ENCODE measurements at places on chromosomes 1 and 21. TPM values are rescaled to one million over a fixed set of nuclear protein-coding genes. Genes with fewer than 3 reads are reported as not detected.

- H3K36me3 ChIP-seq: no peaks in the 10 kb centered on the region
- no peaks in the 10 kb centered on the region for H3K4me1 ChIP-seq
- no peak overlapping the region for H3K27ac ChIP-seq
- H3K4me3 ChIP-seq: no peak overlapping the region
- no peak for DNase-seq
Observed at GRCh38 chr21:35635261-35635660, 425.1 kb downstream of the SETD4 start.

- no peaks in the 10 kb centered on the region for H3K4me1 ChIP-seq
- H3K27me3 ChIP-seq: no peaks in the 10 kb centered on the region
- peaks cover 3% of the 10 kb centered on the region for H3K36me3 ChIP-seq
- DNase-seq: no peak
- no peak overlapping the region for H3K27ac ChIP-seq
Observed at GRCh38 chr1:86987446-86987845, 73.0 kb downstream of the HS2ST1 start.

- H3K36me3 ChIP-seq: peaks cover 2% of the 10 kb centered on the region
- H3K27ac ChIP-seq: no peak overlapping the region
- H3K27me3 ChIP-seq: no peaks in the 10 kb centered on the region
- peaks cover 28% of the 10 kb centered on the region for H3K4me1 ChIP-seq
- DNase-seq: no peak
Observed at GRCh38 chr1:167280912-167281311, 60.2 kb downstream of the POU2F1 start.

The PLK3 gene
- total RNA-seq: 82.0 TPM

- DNase-seq: peak; percentile 68
- peaks cover 91% of the 10 kb centered on the region for H3K4me1 ChIP-seq
- peak overlapping the region; percentile 48 for H3K4me3 ChIP-seq
- no peaks in the 10 kb centered on the region for H3K27me3 ChIP-seq
- H3K36me3 ChIP-seq: peaks cover 16% of the 10 kb centered on the region
Observed at GRCh38 chr1:201016943-201017827, 6.3 kb downstream of the KIF21B start.

DNA sequence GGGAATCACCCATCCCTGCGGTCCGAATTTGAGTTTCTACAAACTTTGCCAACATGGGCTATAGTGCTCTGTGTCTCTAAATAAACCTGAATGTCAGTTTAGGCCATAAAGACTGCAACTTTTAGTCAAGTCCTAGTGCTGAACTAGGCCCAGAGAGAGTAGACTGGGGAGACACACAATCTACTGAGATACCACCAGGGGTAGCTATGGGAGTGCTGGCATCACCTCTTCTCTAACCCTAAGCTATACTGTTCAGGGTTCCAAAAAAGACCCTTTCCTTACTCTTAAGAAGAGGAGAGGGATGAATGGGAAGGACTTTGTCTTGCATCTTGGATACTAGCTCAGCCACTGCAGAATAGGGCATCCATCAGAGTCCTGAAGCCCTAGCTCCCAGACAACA, 866.7 kb upstream of the PRMT6 start:
- no peaks in the 10 kb centered on the region for H3K27me3 ChIP-seq
- no peak overlapping the region for H3K4me3 ChIP-seq
- DNase-seq: no peak
- H3K4me1 ChIP-seq: no peaks in the 10 kb centered on the region
- H3K36me3 ChIP-seq: no peaks in the 10 kb centered on the region

DNA sequence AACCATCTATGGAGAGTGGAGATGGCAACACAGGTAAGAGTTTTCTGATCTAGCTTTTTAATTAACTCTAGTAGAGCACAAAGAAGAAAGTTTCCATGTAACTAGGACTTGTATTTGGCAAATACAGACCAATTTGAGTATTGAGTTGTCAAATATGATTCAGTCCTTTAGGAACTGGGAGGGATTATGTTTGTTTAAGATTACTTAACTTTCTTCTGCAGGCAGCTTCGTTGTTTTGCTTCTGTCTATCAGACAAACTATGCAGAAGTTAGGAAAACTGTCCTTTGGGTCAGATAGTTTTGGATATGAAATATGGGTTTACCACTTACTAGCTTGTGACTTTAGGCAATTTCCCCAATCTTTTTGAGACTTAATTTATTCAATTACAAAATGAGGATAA, 111.8 kb downstream of the POU2F1 start:
- H3K4me3 ChIP-seq: peak overlapping the region; percentile 76
- H3K27ac ChIP-seq: peak overlapping the region; percentile 97
- peaks cover 65% of the 10 kb centered on the region for H3K4me1 ChIP-seq

DNA sequence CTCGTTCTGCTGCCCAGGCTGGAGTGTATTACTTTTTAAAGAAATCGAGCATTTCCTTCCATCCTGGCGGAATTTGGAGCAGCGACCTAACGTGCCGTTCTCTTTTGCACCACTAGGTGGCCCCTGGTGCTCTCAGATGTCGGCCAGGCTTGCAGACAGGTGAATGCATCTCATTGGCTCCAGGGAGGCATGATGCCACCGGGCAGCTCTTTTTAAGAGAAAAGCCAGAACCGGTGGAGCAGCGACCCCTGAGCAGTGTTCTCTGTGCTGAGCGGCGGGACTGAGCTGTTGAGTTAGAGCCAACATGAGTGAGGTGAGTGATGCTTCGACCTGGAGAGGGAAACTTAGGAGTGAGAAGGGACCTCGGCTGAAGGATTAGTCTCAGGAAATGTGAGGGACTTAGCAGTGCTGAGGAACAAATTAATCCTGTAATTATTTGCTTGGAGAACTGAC, at the start of gene PCP4:
Gene PCP4 (plus strand): TSS at position 241 of the 453 bp plus-strand sequence. CDS start 64 bp downstream, at position 305.
- no peak within 1 kb of the TSS for H3K4me3 ChIP-seq
- H3K27me3 ChIP-seq: no peaks in the 10 kb centered on the region
- no peaks in the 10 kb centered on the region for H3K36me3 ChIP-seq
- H3K4me1 ChIP-seq: no peaks in the 10 kb centered on the region
- H3K27ac ChIP-seq: no peak within 1 kb of the TSS

The TRAF3IP3 gene
- total RNA-seq: 166 TPM

GRCh38 chr1:54988975-54989374, 8.5 kb downstream of the TMEM61 start:
- H3K27ac ChIP-seq: no peak overlapping the region
- H3K36me3 ChIP-seq: no peaks in the 10 kb centered on the region
- peaks cover under 1% of the 10 kb centered on the region for H3K27me3 ChIP-seq

The SYT11 gene
- 3.3 TPM for total RNA-seq

GRCh38 chr1:110063781-110064180, 6.7 kb downstream of the ALX3 start:
- peaks cover 18% of the 10 kb centered on the region for H3K36me3 ChIP-seq
- H3K4me3 ChIP-seq: no peak overlapping the region
- peaks cover 19% of the 10 kb centered on the region for H3K27me3 ChIP-seq

DNA sequence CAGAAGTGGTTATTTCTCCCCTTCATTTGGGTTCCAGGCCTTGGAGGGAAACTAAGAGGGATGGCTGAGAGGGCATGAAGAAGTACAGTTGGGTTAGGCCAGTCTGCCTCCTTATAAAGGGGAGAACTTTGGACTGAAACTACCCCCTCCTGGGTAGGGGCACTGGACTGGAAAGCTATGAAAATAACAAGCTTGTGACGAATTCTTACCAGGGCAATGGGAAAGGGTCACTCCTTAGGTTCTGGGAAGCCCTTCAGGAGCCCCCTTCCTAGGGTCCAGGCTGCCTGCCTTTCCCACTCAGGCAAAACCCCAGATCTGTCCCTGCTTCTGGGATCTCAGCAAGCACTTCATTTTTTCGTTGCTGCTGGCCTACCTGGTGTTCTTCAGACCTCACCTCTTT, 9.8 kb upstream of the P3R3URF start:
- peaks cover 24% of the 10 kb centered on the region for H3K36me3 ChIP-seq
- H3K4me3 ChIP-seq: no peak overlapping the region
- no peak for DNase-seq
- peaks cover 9% of the 10 kb centered on the region for H3K4me1 ChIP-seq

DNA sequence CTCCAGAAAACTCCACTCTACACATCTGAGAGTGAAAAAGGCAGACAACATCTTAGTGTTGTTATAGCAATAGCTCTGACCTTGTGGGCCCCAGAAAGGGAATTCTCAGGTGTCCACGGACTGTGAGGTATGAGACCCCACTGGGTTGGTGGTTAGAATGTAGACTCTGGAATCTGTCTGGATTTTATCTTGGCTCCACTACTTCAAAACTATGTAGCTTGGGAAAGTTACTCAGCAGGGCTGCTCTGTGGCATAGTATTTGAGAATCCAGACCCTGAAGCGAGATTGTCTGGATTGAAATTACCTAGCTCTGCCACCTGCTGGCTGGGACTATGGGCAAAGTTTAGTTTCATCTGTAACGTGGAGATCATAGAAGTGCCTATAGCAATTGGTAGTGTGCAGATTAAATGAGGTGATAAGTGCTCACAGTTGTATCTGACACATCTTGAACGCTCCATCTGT, 25.8 kb downstream of the PRDM2 start:
- peaks cover 61% of the 10 kb centered on the region for H3K36me3 ChIP-seq
- H3K27ac ChIP-seq: peak overlapping the region; percentile 97
- no peak for DNase-seq
- no peaks in the 10 kb centered on the region for H3K27me3 ChIP-seq
- H3K4me1 ChIP-seq: peaks cover 88% of the 10 kb centered on the region
- peak overlapping the region; percentile 50 for H3K4me3 ChIP-seq

GRCh38 chr1:194071205-194071604, 884.8 kb upstream of the B3GALT2 start:
- no peaks in the 10 kb centered on the region for H3K36me3 ChIP-seq
- H3K4me1 ChIP-seq: no peaks in the 10 kb centered on the region
- H3K27ac ChIP-seq: no peak overlapping the region

- H3K4me3 ChIP-seq: no peak overlapping the region
- DNase-seq: no peak
- no peaks in the 10 kb centered on the region for H3K27me3 ChIP-seq
- H3K36me3 ChIP-seq: no peaks in the 10 kb centered on the region
- peaks cover 4% of the 10 kb centered on the region for H3K4me1 ChIP-seq
- H3K27ac ChIP-seq: no peak overlapping the region
Observed at GRCh38 chr1:169161496-169162194, 55.2 kb downstream of the ATP1B1 start.

DNA sequence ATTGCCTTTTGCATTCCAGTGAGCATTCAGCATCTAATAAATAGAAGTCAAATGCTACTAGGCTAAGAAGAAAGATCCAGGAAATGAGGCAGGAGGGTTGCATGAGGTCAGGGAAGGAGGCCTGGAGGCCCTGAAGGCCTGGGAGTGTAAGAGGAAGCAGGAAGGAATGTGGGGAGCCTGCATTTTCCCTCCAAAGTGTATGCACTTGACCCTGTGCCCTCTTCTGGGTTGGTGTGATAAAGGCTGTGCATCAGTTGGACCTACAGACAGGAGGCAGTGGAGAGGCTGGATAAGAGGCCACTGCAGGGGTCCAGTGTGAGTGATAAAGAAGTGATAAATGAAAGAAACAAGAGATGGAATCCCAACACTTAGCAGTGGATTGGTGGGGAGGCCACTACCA, 20.4 kb downstream of the KIAA1614 start:
- no peak for DNase-seq
- H3K4me3 ChIP-seq: no peak overlapping the region
- H3K27me3 ChIP-seq: no peaks in the 10 kb centered on the region
- H3K4me1 ChIP-seq: peaks cover 16% of the 10 kb centered on the region

The COL8A2 gene
- total RNA-seq: 0.24 TPM

GRCh38 chr1:6419804-6420453, at the start of gene HES2:
TSS of gene HES2 (minus strand) at chr1:6419919. CDS start at chr1:6419820, 99 bp downstream.
- H3K4me3 ChIP-seq: no peak within 1 kb of the TSS
- no peak within 1 kb of the TSS for H3K27ac ChIP-seq
- no peaks in the 10 kb centered on the region for H3K36me3 ChIP-seq
- peaks cover 12% of the 10 kb centered on the region for H3K4me1 ChIP-seq
- no peak for DNase-seq
- peaks cover 54% of the 10 kb centered on the region for H3K27me3 ChIP-seq

DNA sequence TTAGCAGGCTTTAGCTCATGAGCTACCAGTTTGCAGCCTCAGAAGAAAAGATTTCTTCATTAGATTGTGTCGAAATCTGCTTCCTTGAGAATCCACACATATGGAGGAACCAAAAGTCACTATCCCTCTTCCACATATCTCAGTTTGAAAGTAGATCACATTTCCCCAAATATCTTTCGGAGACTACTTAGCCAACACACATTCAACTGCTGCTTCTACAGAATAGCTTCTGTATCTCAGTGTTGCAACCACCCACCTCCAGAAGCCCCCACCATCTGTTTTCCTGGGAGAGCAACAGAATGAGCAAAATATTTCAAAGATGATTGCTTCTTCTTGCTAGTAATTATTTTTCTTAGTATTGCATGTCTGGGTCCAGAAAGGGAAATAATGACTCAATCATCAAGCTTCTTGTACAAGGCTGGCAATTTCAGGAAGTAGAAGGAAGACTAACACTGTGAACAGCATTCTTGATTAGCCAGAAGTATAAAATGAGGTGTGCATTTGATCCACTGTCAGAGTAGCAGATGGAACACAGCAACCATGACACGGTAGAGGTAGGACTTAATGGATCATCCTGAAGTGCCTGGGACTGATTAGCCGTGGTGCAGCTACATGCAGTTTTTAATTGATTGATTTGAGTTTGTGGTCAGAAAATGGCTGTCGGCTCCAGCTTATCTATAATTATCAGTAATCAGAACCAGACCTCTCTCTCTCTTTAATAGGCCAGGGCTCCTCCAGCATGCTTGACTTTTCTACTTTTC, 24.9 kb downstream of the ZC3H11B start:
- H3K27me3 ChIP-seq: peaks cover 11% of the 10 kb centered on the region
- no peak overlapping the region for H3K27ac ChIP-seq
- DNase-seq: no peak
- no peak overlapping the region for H3K4me3 ChIP-seq
- H3K36me3 ChIP-seq: no peaks in the 10 kb centered on the region

The TSSK3 gene
- total RNA-seq: 6.1 TPM

DNA sequence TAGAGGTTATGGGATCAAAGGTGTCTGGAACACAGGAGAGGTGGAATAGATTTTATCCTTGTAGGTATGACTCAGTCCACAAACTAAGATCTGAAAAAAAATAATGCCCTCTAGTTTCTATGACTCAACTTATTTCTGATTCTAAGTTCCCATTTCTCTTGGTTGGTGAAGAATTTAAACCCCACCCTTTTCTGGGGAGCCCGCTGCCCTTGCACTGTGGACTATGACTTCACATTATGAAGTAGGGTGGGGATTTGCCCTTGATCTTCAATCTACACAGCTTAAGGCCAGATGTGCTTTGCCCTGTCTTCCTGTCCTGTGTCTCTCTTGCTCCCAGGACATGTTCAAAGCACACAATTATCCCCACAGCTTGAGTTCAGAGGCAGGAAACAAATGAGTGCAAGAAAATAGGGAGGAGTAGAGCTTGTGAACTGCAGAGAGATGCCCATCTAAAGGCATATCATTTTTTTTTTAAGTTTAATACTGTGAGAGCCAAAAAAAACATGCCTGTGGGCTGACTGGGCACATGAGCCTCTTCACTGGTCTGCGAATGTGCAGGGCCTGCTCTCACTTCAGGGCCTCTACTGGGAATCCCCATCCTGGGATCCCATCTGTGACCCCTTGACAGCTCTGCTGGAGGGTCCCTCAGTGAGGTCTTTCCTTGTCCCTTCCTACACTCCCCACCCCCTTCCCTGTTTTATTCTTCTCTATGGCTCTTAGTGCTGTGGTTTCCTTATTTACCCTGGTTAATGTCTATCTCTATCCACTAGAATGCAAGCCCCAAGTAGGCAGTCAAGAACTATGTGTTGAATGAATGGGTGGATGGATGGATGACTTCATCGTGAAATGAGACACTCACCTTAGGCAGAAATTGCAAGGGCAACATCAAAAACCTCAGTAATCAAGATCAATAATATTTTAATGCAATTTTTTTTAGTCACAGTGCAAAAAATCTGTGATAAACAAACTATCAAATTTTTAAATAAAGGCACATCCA, 61.5 kb downstream of the CD58 start:
- no peaks in the 10 kb centered on the region for H3K27me3 ChIP-seq
- peak overlapping the region; percentile 45 for H3K4me3 ChIP-seq
- peaks cover 29% of the 10 kb centered on the region for H3K36me3 ChIP-seq

Data from activated B cell treated with CpG ODN at 0.5 μM for 24 hours (primary cell).